ENCODE measurements at places on chromosomes 3 and 15. TPM values are rescaled to one million over a fixed set of nuclear protein-coding genes. Genes with fewer than 3 reads are reported as not detected.
A peak's percentile ranks its signal among the peaks of the same experiment; 100 is the strongest.

Gene CD200
- polyA plus RNA-seq: 14.2 TPM

Gene SPINK8
- polyA plus RNA-seq: not detected

DNA sequence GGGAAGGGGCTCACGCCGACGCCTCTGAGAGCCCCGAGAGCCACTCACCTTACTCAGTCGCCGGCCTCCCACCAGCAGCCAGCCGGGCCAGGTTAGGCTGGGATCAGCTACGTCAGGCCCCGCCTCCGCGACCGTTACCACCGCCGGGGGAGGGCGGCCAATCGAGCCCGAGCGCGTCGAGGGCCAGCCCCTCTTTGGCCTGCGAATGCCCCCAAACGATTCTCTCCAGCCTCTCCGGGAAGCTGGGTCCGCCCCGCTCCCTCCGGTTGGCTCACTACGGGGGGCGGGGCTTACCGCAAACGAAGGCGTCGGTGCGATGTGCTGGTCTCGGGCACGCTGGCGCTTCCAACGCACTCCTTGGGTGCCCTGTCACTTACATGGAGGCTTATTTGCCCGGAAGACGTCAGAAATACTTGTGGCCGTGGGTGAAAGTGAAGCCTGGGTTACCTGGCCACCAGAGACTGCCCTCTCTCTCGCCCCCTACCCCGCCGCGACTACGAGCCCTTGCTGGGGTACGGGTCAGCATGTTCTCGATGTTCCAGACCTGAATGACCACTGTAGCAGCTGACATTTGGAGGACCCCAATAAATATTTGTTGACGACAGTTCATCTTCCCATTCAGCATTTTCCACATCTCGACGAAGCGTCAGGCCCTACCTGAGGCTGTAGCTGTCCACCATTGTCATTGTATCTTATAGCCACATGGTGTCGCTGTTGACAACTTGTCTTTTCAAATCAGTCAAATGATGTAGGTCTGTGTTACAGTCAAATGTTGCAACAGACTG lies at the start of gene CEP70:
TSS of gene CEP70 (minus strand) at position 111 of the 785 bp plus-strand sequence. CDS start 21,333 bp downstream, outside the sequence.
- peaks cover 7% of the 10 kb centered on the region for H3K4me1 ChIP-seq
- no peaks in the 10 kb centered on the region for H3K27me3 ChIP-seq
- peak; percentile 98 for DNase-seq
- no peaks in the 10 kb centered on the region for H3K36me3 ChIP-seq
- peak within 1 kb of the TSS; percentile 93 for H3K27ac ChIP-seq

Gene DNAH12
- 0.60 TPM for polyA plus RNA-seq

DNA sequence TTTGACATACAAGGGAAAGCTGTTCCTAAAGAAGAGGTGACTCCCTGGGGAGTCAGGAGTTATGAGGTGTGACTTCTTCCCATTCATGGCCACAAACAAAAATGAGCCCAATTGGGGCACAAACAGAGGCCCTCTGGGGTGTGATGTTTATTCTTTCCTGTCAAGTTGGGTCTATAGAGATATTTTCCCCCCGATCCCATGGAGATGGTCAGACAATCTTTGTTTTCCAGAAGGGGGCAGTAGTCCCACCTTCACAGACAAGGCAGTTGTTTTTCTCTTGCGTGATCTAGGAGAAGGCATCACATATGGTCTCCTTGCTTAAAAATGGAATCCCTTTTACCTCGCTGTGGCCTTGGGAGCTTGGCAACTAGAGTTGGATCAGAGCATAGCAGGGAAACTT lies 110.3 kb downstream of the MFSD1 start:
- DNase-seq: no peak
- H3K36me3 ChIP-seq: no peaks in the 10 kb centered on the region
- no peak overlapping the region for H3K4me3 ChIP-seq
- H3K4me1 ChIP-seq: no peaks in the 10 kb centered on the region

Gene PLA2G4E
- not detected for polyA plus RNA-seq

GRCh38 chr3:184345317-184346144 lies 8.1 kb downstream of the FAM131A start:
- H3K27me3 ChIP-seq: no peaks in the 10 kb centered on the region
- H3K4me3 ChIP-seq: no peak overlapping the region
- DNase-seq: peak; percentile 89
- no peaks in the 10 kb centered on the region for H3K36me3 ChIP-seq
- peaks cover 22% of the 10 kb centered on the region for H3K4me1 ChIP-seq
- H3K27ac ChIP-seq: peak overlapping the region; percentile 71

Gene TERC
- 2.0 TPM for polyA plus RNA-seq

All from hepatocyte (in vitro differentiated cells).